SK-MEL-5 (cell line): ENCODE measurements at places on chromosomes 2 and 18. TPM values are rescaled to one million over a fixed set of nuclear protein-coding genes. Genes with fewer than 3 reads are reported as not detected.

Gene LIPG
- total RNA-seq = not detected in 2 replicates

Gene UBE2E3
- total RNA-seq = 40.0 and 46.9 TPM in 2 replicates

Gene NEUROD1
- not detected in 2 replicates for total RNA-seq

Gene DSG3
- total RNA-seq = 0.08 and 0.13 TPM in 2 replicates

Gene FSHR
- not detected in 2 replicates for total RNA-seq

Gene REEP1
- 1.0 and 2.0 TPM in 2 replicates for total RNA-seq
